ENCODE measurements at places on chromosomes 1 and 21.

DNA sequence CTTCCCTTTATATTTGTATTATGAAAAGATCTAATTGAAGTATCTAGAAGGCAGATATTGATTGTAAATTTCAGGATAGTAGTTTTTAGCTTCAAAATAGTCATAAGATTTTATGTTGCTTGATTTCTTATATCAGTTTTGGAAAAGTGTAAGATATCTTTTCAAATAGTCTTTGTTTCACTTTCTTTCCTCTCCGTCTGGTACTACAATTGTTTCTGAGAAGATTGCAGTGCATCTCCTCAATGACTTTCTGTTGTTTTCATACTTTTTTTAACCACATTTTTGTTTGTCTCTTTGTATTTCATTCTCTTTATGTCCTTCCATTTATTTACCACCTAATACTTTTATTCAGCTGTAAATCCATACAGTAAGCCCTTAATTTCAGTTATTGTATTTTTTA, 964.6 kb upstream of the B3GALT2 start:
- DNase-seq = no peak

- DNase-seq = no peak
These were observed 1.6 kb upstream of the PTPN7 start for GRCh38 chr1:202162047-202162417.

- DNase-seq = no peak
These were observed 25.5 kb downstream of the SPAG17 start for GRCh38 chr1:118159569-118159968.

- no peak for DNase-seq
These were observed 385.3 kb downstream of the SETD4 start for GRCh38 chr21:35674895-35675470.

GRCh38 chr21:43723648-43724047, 4.7 kb downstream of the PDXK start:
- DNase-seq = no peak
